Naive thymus-derived CD4-positive, alpha-beta T cell (primary cell): ENCODE measurements at places on chromosomes 2 and 18.

GRCh38 chr2:15582710-15583357, 8.8 kb upstream of the DDX1 start:
- no peak overlapping the region for H3K4me3 ChIP-seq
- DNase-seq, result no peak
- H3K4me1 ChIP-seq, result no peaks in the 10 kb centered on the region
- no peaks in the 10 kb centered on the region for H3K27me3 ChIP-seq
- H3K27ac ChIP-seq, result no peak overlapping the region

DNA sequence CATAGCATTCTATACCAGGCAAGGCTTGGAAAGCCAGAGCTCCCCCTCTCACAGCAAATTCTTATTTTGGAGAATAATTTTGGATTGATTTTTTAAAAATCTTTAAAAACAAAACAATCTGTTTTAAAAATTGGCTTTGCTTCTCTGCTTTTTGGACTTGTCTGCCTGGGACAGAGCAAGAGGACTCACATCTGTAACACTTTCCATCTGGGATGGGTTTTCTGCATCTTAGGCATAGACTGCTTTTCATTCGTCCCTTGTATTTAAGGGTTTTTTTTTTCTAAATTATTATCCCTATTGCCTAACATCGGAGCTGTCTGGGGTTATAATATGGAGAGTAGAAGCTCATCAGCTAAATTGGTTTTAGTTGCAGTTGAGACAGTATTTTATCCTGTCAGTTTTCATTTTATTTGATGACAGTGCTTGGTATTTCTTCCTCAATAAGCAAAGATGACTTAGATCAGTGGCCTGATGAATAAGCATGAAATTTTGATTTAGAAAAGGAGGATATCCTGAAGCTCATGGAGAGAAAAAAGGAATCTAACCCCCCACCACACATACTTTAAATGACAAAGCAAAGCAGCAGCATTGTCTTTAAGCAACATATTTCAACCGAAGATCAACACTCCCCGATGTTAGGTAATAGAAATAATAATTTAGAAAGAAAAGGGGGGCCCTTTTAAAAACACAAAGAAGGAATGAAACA, 2.3 kb upstream of the FZD7 start:
- H3K27me3 ChIP-seq, result no peaks in the 10 kb centered on the region
- no peak for DNase-seq
- H3K4me1 ChIP-seq, result peaks cover 9% of the 10 kb centered on the region
- H3K4me3 ChIP-seq, result no peak overlapping the region

- no peaks in the 10 kb centered on the region for H3K27me3 ChIP-seq
- DNase-seq, result no peak
- no peaks in the 10 kb centered on the region for H3K4me1 ChIP-seq
- no peak overlapping the region for H3K4me3 ChIP-seq
- no peaks in the 10 kb centered on the region for H3K36me3 ChIP-seq
- H3K27ac ChIP-seq, result no peak overlapping the region
These were observed 272.4 kb downstream of the KCNE4 start for GRCh38 chr2:223324402-223324801.

- H3K27ac ChIP-seq, result no peak overlapping the region
- no peak overlapping the region for H3K4me3 ChIP-seq
- no peaks in the 10 kb centered on the region for H3K27me3 ChIP-seq
- no peaks in the 10 kb centered on the region for H3K36me3 ChIP-seq
These were observed 69.7 kb upstream of the TMEM200C start for GRCh38 chr18:5964996-5965395.

- H3K4me1 ChIP-seq, result no peaks in the 10 kb centered on the region
- DNase-seq, result no peak
- H3K4me3 ChIP-seq, result no peak overlapping the region
- no peaks in the 10 kb centered on the region for H3K27me3 ChIP-seq
- no peak overlapping the region for H3K27ac ChIP-seq
- H3K36me3 ChIP-seq, result no peaks in the 10 kb centered on the region
These were observed 260.0 kb downstream of the ASXL3 start for GRCh38 chr18:33838054-33838453.
